ENCODE measurements at places on chromosomes 3 and 15.
A peak's percentile ranks its signal among the peaks of the same experiment; 100 is the strongest.

DNA sequence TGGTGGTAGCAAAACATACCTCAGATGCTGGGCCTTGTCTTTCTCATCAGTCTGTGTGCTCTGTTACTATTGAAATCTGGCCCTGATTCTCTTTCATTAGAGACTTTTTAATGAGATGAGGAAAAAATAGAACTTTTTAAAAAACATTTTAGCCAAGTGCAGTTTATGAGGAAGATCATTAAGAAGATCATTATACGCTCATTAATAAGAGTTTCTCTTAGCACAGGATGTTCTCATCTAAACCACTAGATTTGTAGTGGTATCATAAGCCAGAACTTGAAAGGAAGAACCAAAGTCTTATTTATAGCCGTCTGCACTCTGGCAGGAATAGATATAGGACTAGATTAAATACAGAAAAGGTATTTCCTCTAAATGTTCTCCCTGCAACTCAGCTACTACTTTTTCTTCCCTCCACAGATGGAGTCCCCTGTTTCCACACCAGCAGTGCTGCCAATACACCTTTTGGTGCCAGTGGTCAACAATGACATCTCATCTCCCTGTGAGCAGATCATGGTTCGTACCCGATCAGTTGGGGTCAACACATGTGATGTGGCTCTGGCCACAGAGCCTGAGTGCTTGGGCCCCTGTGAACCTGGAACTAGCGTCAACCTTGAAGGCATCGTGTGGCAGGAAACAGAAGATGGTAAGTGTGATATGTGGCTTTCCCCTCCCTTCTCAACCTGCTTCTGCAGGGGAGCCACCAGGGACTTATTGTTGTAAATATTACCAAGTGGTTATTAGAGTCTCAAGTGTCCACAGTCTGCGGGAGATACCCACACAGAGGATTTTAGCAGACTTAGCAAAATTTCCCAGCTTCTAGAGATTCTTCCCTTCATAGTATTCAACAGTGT, 152.8 kb downstream of the RBPMS2 start:
- DNase-seq = no peak

- DNase-seq = no peak
Measured at GRCh38 chr3:12187448-12188327, 29.0 kb upstream of the TIMP4 start.

DNA sequence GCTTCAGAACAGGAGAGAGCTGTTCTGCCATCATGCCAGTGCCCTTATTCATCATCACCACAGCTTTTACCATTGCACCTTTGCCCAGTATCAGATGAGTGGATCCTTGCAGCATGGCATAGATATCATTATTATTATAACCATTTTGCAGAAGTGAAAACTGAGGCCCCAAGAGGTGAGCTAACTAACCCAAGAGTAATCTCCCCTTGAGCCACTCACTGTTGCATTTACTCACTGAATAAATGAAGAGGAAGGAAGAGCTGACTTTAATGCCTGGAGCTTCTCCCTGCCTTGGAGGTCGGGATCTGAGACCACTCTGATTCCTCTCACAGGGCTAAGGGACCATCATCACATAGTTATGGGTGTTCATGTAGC, 32.0 kb downstream of the HRH1 start:
- DNase-seq = no peak

DNA sequence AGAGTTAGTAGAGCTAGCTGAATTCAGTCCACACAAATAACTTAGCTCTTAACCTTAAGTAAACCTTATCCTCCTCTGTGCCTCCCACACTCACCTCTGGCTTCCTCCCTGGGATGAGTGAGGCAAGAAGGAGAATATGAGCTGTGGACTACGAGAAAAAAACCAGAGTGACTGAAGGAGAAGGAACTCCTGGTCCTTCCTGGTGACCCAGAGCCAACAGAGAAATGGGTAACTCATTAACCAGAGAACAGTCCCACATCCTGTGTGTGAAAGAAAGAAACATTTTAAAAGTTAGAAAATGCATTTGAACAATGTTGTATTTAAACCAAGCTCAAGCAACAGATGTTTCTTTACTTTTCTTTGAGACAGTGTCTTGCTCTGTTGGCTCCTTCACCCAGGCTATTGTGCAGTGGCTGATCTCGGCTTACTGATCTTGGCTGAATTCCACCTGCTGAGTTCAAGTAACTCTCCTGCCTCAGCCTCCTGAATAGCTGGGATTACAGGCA, 27.5 kb upstream of the FAM81A start:
- DNase-seq = no peak

DNA sequence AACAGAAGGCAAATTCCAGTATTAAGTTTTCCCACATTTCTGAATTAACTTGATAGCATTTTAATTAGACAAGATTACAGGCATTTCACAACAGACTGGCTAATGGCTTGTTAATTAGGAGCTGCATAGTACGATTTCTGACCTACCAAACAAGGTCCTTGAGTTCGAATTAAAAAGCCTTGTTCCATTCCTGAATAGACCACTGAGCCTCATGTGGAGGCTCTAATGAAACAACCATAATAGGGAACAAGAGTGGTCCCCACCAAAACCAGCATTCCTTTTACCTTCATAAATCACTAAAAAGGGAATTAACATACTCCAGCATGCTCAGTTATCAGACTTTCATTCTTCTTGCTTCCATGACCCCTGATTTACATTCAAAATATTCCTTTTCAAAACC, 66.4 kb downstream of the PRTG start:
- DNase-seq = no peak

DNA sequence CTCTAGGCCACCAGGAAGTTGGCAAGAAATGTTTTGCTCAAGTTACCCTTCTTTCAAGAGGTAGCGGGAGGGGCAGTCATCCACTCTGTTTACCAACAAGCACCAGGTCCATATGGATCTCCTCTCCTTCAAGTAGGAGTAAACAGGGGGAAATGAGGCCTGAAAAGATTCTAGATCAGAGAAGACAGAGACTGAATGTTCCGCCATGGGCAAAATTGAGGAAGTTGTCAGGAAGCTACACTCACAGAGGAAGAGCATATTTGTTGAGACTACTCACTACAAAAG, 81.6 kb downstream of the KLF15 start:
- no peak for DNase-seq

GRCh38 chr3:34783876-34784275, 855.4 kb upstream of the ARPP21 start:
- DNase-seq = no peak

- DNase-seq = peak; percentile 79
Measured at GRCh38 chr3:126081618-126082361, 2.1 kb downstream of the SLC41A3 start.

DNA sequence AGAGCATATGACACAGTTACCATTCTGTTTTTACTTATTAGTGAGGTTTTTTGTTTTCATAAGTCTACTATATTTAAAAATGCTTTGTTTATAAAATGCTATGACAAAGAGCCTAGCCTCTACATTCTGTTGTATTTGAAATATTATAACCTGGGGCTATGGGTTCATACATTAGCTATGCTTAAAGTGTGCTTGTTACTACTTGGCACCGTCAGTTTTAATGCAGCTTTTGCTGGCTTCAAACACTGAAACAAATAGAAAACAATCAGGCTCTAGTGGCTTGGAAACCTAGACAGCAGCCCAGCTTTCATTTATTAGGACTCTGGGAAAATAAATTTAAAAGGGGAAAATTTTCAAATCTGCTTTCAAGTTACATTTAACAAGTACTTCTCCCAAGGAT, 635.9 kb downstream of the CADM2 start:
- DNase-seq = no peak

DNA sequence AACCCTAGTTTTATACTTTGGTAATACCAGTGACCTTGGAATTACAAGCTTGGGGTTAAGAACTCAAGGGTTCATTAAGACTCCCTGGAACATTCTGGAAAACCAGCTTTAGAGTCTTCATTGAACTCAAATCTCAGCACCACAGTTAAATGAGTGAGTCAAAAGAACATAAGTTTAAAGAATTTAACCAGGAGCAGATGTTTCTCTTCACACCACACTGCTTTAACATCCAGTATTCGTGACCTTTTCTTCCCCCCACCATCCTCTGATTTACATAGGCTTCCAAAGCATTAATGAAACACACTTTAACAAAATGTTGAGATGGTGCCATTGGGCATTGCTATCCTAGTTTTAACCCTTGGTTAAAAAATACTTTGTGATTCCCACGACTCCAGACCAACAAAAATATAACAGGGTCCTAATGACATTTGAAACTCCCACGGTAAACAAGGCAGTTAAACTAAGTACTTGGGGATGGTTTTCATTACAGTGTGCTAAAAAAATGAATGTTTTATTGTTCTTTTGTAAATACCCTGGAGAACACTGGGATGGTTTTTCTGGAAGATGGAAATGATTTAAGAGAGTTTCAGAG, 123.9 kb downstream of the OXNAD1 start:
- no peak for DNase-seq

GRCh38 chr15:25795712-25796111, 67.4 kb downstream of the ATP10A start:
- DNase-seq = no peak

GRCh38 chr3:27208961-27209616, 160.1 kb downstream of the NEK10 start:
- no peak for DNase-seq

GRCh38 chr3:114364806-114365654, 71.2 kb downstream of the TIGIT start:
- no peak for DNase-seq

- no peak for DNase-seq
Measured at GRCh38 chr3:136366289-136366688, 116.1 kb downstream of the PCCB start.

DNA sequence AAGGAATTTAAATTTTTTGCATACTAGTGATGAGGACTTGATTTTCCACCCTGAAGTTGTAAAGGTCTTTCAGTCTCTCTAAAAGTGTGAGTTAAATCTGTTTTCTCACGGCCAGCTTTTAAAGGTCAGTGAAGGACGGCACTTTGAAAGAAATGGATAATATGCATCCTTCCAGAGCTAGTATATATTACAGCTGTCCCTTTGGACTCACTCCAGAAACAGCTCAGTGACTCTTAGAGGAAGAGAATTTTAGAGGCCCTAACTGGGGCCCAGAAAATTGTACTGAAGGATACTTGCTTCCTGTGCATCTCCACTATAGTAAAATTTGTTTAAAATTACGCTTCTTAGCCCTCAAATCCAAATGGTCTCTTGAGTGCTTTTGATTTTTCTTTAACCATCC, 41.6 kb downstream of the PIK3CA start:
- no peak for DNase-seq

Measured in ascending aorta (tissue), 2 donors.